ENCODE measurements at places on chromosomes 7 and 10. TPM values are rescaled to one million over a fixed set of nuclear protein-coding genes. Genes with fewer than 3 reads are reported as not detected.

- peak; percentile 10 for DNase-seq
Measured at GRCh38 chr10:123860209-123860608, 31.4 kb downstream of the CPXM2 start.

DNA sequence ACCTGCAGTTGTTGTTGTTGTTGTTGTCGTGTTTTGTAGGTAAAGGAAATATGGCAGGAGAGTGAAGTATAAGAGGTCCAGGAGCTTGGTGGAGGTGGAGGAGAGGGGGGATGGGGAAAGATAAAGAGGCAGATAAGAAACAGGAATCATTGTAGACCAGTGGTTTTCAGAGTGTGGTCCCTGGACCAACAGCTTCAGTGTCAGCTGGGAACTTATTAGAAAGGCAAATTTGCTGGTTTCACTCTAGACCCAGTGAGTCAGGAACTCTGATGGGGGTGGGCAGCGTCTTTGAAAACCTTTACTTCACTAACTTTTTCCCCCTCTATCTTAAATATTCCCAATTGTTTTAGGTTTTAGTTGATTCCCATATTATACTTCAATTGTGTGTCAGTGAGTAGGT lies 241.5 kb downstream of the AUTS2 start:
- no peak for DNase-seq

DNA sequence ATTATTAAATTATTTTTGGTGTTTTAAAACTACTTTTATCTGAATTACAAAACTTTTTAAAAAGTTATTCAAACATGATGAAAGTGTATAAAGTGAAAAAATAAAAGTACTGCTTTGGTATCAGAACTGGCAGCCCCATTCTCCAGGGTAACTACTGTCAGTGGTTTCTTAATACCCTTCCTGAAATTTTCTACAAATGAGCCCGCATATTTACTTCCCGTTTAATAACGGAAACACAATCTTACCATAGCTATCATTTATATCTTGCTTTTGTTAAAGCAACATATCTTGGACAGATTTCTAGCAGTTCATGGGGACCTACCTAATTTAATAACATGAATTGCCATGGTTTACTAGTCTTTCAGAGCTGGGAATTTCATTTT lies 249.9 kb downstream of the RNLS start:
- no peak for DNase-seq

The GNGT1 gene
- not detected for total RNA-seq

DNA sequence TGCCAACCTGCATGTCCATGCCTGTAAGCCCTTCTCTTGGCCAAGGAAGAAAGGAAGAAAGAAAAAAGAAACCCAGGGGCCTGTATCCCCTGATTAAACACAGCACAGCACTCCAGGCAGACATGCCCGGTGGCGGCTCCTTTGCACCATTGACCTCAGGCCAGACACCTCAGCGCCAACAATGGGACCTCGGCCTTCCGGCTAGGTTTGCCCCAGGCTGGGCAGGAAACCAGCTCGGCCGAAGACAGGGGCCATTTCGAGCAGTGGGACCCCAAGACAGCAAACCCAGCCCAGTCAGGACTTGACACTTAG lies 2.8 kb downstream of the HOXA10 start:
- no peak for DNase-seq

GRCh38 chr7:13604178-13604577 lies 385.3 kb downstream of the ETV1 start:
- DNase-seq = no peak

- DNase-seq = no peak
Measured at GRCh38 chr10:91907914-91908336, 1.4 kb downstream of the FGFBP3 start.

GRCh38 chr7:76304888-76305375 lies 2.5 kb downstream of the HSPB1 start:
- no peak for DNase-seq

DNA sequence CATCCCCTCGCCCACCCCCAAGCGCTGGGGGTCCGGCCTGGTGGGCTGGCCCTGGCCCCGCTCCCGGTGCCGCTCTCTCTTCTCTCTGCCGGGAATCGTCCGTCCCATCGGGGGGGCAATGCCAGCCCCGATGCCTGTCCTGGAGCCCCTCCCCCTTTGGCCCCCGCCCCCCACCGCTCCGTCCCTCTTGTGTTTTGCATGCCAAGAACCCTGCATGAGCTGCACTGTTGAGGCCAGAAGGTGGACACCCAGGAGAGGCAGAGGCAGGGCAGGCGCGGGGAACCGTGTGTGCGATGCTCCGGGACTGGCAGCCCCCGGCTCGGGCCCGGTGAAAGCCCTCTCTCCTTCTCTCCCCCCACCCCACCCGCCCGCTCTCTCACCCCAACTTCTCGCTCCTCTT lies 22.1 kb upstream of the HSPB1 start:
- no peak for DNase-seq

The UCN3 gene
- not detected for total RNA-seq

- no peak for DNase-seq
Measured at GRCh38 chr10:43665054-43665453, 16.4 kb upstream of the ZNF32 start.

DNA sequence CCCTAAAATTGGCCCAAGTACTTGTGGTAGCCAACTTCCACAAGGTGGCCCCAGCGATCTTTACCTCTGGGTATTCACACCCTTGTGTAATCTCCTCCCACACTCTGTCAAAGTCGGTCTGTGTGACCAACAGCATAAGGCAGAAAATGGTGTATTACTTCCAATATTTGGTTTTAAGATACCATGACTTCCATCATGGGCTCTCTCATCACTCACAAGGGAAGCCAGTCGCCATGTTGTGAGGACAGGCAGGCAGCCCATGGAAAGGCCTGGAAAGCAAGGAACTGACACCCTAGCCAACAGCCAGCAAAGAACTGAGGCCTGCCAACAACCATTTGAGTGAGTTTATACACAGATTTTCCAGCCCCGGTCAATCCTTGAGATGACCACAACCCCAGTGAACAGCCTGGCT lies 91.0 kb upstream of the KMT2E start:
- DNase-seq = no peak

DNA sequence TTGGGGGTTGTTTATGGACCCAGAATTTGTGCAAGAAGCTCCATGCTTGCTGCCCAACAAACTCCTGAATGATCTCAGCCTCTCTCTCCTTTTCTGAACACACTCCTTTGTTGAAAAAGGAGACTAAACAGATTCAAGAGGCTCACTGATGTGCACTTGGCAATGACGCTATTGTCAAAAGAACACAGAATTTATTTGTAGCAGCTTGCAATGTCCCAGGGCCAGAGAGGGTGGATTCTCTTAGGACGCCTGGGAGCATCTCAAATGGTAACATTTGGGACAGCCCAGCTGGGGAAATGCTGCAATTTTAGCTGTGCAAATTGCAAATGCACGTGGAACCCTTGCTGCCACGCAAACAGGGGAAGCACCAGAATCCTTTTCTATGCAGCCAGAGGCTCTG lies 79.9 kb downstream of the GPR26 start:
- no peak for DNase-seq

The CRTAC1 gene
- total RNA-seq = not detected

The VPS37D gene
- total RNA-seq = 12.2 TPM

DNA sequence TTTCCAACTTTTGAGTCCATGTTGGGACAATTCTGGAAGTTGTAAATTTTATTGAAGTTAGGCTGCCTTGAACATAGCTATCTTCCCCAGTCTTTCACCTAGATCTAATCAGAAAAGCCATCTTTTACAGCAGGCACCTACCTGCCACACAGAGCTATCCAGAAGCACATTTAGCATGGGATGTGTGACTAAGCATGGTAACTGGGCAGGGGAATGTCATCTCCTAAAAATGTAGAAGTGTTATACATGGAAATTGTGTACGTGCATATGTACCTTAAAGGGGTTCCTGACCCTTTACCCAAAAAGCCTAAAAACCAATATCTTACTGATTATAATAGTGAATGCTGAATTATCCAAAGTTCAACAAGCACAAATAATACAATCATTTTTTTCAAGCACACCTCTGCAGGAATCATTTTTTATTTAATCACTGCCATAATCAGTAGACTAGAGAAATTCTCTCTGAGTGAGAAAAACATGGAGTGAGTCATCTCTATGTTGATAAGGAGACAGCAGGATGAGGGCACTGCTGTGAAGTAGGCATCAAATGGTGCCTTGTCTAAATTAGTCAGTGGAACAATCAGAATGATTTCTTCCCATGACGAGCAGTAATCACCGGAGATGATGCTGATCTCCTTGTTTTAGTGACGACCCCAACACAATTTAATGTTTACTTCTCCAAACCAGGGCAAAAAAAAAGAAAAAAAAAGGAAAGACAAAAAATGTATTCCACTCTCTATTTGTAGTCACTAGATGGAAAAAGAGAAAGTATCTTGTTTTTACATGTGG lies 75.9 kb downstream of the SORBS1 start:
- DNase-seq = no peak

GRCh38 chr7:87391020-87391701 lies 45.7 kb downstream of the CROT start:
- DNase-seq = no peak

DNA sequence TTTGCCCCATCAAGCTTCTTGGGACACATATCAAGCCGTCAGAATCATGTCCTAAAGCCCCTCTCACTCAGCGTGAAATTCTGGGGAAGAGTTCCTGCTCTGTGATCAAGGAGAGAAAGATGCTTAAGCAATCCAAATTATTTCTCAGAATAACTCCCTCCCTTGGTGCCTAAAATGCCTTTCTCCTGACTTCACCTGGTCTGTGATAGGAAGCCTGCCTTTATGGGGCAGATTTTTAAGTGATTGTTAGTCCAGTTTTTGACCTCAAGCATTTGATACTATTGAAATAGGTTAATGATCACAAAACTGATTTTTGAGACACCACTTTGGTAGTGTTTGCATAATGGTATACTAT lies 76.4 kb upstream of the MAGI2 start:
- no peak for DNase-seq

Measured in epithelial cell of proximal tubule (primary cell).